ENCODE measurements at places on chromosomes 2 and 18.

DNA sequence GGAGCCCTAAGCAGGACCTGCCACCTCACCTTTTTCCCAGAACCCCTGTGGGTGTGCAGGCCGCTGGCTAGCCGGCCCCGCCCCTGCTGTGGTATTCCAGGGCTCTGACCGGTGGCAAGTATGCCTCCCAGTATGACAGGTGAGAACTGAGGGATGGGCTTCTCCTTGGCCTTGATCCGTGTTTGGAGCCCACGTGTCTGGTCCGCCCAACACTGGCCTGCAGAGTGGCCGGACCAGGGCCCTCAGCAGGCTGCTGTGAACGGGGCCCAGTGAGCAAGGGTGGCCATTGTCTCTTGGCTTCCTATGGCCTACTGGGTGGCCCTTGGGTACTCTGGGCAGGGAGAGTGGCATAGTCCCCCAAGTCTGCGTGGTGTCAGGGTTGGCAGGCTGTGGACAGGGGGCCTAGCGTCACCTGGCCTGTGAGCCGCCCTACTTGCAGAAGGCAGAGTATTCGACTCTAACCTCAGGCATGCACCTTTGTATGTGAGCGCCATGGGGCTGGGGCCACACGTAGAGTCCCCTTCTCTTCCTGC lies 1.8 kb downstream of the RNPEPL1 start:
- DNase-seq, result no peak

DNA sequence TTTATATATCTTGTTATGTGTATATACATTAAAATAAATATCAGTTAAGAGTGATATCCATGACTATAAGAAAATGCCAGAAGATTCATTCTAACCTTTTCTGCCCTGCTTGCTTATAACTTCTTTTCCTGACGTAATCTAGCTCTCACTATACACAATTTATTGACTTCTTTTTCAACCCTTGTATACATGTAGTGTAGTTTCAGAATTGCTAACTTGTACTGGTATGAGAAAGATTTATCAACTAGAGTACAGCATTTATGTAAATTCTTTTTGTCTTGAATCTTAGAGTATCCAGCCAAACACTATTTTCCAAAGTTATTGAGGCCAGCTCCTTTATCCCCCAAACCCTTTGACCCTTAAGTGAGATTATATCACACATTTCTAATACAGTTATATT lies 798.0 kb upstream of the RAB6C start:
- DNase-seq, result no peak

GRCh38 chr2:25380586-25381375 lies 39.1 kb upstream of the DNMT3A start:
- no peak for DNase-seq

DNA sequence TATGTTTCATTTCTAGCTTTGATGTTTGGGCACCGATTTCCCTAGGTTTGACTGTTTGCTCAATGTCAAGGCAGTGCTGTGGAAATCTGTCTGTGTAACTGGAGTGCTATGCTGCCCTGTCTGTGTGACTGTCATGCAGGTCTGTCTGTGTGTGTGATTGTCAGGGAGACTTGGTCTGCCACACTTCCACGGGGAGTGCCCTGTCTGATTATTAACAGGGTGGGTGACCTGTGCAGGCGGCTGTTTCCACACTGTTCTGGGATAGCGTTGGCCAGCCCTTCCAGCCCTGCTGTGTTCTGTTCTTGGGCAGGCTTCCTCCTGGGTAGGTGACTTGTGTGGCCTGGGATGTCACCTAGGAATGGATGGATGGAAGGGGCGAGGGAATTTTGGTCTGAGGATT lies 85.3 kb downstream of the FHOD3 start:
- DNase-seq, result no peak

DNA sequence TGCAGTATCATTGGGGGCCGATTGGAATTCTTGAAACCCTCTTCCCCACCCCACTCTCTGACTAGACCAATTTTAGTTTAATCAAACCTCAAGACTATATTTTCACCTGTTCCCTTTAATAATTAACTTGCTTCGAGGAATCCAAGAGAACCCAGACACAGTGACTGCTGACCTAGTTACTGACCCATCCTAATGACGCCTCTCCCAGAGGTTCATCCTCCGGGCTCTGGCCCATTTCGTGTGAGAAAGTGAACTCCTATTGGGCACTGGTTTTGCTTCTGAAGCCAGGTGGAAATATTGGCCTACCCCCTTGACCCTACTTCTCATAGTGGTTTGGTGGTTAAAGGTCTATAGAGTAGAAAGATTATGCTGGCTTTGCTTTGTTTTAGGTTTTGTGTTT lies 39.9 kb downstream of the RPL37A start:
- DNase-seq, result no peak

- no peak for DNase-seq
These were observed 83.8 kb upstream of the CCDC85A start for GRCh38 chr2:56099963-56100362.

DNA sequence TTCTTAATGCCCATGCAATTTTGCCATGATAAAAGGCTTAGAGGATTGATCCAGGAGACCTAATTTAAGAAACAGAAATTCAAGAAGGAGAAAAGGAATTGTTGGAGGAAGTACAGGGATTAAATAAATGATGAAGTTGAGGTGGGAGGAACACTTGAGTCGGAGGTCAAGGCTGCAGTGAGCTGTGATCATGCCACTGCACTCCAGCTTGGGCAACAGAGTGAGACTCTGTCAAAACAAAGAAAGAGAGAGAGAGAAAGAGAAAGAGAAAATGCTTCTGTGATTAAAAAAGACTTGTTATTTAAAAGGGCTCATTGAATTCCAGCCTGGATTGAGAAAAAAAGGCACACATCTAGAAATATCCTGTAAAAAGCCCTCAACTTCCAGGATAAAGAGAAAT lies 123.2 kb downstream of the B3GNT2 start:
- no peak for DNase-seq

GRCh38 chr2:66377832-66378231 lies 57.1 kb upstream of the MEIS1 start:
- DNase-seq, result no peak

- DNase-seq, result no peak
These were observed 1.4 kb downstream of the SP100 start for GRCh38 chr2:230417436-230417835.

DNA sequence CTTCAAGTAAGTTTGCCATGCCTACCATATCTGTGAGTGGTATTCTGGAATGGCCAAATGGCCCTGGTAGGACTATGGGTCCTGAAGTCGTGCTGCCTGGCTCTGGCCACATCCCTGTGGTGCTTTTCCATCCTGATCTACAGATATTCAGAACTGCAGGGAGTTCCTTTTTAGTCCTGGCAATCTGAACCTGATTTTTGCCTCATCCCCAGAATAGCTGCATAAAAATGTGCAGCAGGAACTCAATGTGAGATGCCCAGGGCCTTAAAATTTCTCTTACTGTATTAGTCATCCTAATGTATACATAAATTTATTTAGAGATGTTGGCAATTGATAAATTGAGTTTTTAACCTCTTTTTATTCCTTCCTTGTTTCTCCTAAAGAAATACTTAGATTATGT lies 5.3 kb downstream of the SERPINB13 start:
- no peak for DNase-seq

- DNase-seq, result no peak
These were observed 43.7 kb downstream of the RHOB start for GRCh38 chr2:20490300-20491181.

- DNase-seq, result no peak
These were observed 134.9 kb downstream of the SOX11 start for GRCh38 chr2:5826979-5827655.

- no peak for DNase-seq
These were observed 104.9 kb upstream of the ITPRID2 start for GRCh38 chr2:181786371-181787228.

- peak; percentile 40 for DNase-seq
These were observed 443 bp downstream of the CPSF3 start for GRCh38 chr2:9423922-9424272.

DNA sequence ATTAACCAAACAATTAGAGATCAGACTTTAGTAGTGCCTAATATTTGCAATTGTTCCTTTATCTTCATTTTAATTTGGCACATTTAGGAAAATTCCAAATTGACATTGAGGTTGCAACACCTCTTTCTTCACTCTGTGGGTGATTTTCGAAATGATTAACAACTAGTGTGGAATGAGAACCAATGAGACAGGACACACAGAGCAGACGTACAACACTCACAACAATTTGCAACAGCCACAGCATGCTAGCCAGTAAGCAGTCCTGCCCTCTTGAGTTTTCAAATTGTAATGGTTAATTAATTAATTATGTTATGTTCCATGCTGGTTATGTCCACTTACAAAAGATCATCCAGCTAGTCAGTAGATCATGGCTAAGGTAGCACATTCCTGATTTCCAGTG lies 339.3 kb downstream of the LRP1B start:
- no peak for DNase-seq

- DNase-seq, result no peak
These were observed 19.3 kb upstream of the ZC3H15 start for GRCh38 chr2:186466743-186467142.

DNA sequence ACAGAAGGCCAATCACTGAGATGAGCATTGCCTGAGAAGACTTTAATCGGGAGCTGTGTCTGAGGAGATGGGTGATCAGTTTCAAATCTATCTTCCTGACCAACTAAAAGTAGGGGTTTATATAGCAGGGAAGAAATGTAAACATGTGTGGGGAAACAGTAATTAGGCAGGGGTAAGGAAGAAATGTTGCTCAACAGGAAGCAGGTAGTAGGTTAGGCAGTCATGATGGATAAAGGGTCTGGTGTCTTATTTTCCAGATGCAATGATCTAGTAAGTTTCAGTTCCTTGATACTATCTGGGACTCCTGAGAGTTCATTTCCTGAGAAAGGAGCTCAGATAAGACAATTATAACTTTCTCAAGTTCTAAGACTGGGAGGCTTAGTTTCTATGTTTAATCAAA lies 33.8 kb upstream of the DNAJC10 start:
- DNase-seq, result no peak

GRCh38 chr2:112740527-112740926 lies 19.7 kb downstream of the NT5DC4 start:
- no peak for DNase-seq

DNA sequence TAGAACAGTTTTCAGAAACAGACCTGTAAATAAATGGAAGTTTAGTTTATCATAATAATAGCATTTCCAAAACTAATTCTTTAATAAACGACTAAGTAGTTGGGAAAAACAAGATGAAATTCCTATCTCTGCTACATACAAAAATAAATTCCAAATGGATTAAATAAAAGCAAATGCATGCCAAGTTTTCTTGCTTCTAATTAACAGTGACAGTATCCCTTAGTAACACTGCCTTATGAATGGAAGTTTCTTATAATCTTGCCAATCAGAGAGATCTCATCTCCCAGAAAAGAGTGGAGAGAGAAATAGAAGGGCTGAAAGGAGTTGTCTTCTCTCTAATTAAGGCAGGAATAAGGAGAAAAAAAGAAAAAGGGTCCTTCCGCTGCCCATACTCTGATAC lies 133.9 kb downstream of the GFPT1 start:
- DNase-seq, result no peak

GRCh38 chr2:74873012-74873665 lies 39.2 kb downstream of the HK2 start:
- DNase-seq, result no peak

- DNase-seq, result no peak
These were observed 67.3 kb upstream of the RMDN2 start for GRCh38 chr2:37857575-37858399.

- DNase-seq, result no peak
These were observed 92.1 kb downstream of the SH3BP4 start for GRCh38 chr2:235043762-235044500.

DNA sequence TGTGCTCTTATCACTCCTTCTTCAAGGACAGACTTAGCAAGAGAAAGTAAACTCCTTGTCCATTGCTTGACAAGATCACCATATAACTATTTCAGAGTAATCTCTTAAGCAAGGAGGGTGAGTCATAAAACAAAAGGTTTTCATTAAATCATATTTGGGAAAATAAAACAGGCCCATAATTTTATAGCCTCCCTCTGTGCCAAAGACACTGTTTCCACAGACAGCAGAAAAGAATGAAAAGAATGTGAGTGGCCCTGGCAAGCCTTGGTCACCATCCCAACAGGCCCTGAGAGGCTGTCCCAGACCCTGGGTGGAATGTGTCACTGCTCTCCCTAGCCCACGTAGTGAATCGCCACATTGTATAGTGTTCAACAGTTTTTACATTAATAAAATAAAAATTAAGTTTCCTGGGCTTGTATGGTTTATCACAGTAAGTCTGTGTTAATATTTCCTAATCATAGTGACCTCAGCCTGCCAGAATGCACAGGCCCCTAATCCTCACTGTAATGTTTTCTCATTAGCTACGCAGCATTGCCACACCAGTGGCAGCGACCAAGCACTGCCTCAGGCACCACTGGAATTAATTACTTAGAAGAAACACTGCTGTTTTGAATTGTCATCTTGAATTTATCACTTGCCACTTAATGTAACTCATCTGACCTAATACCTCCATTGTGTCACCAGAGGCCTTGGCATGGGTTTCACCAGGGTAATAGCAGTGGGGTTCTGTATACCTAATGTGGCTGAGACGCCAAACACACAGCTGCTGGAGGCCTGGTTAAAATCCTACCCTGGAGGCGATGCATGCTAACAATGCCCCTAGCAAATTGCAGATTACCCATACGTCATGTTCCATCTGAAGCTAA lies 401.9 kb downstream of the LNPK start:
- DNase-seq, result no peak

DNA sequence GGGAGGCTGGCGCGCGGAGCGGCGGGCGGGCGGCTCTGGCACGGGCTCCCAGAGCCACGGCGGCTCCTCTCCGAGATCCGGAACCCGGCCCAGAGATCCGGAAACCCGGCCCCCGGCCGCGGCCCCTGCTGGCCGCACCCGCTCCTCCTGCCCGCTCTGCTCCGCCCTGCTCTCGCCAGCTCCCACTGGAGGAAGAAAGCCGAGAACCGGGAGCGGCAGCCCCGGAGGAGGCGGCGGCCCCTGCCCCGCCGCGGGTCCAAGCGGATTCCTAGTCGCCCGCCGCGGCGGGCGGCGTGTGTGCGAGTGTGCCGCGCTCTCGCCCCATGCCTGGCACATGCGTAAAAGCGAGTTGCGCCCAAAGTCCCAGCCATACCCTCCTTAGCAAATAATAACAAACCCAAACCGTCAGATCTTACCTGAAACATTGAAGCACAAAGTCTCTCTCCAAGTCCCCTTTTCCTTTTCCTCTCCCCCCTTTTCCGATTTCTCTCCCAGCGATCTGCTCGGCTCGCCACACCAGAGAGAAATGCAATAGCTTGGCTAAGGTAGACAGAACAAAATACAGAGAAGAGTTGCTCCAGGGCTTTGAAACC lies 108.7 kb upstream of the KCTD1 start:
- DNase-seq, result no peak

GRCh38 chr2:143754742-143755141 lies 625.5 kb downstream of the ARHGAP15 start:
- no peak for DNase-seq
